A172 (cell line): ENCODE measurements at places on chromosomes 1 and 21.

DNA sequence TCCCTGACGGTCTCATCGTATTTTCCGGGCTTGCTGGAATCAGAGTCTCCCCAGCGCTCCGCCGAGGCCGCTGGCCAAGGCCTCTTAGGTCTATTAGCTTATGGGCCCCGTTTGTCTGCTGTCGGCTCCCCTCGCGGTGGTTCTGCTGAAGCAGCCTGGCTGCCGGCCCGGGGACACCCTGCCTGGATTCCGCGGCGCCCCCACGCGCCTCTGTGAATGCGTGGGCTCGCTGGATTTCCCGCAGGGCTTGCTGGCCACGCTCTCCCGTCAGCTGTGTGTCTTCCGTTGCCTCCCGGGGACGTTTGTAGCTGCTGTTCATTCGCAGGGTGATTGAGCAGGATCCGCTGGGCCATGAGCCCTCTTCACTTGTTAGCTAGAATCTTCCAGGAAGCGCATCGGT is 8.4 kb downstream of the LRRC3 start:
- no peak for DNase-seq

- DNase-seq: no peak
Measured at GRCh38 chr1:13830616-13831280, 130.8 kb downstream of the PRDM2 start.

- DNase-seq: no peak
Measured at GRCh38 chr1:162951553-162952315, 90.8 kb upstream of the CCDC190 start.

- no peak for DNase-seq
Measured at GRCh38 chr1:200627575-200628222, 7.1 kb upstream of the KIF14 start.

GRCh38 chr1:68384872-68385411 is 64.8 kb downstream of the RPE65 start:
- peak; percentile 99 for DNase-seq

- DNase-seq: no peak
Measured at GRCh38 chr21:45861156-45861870, 120.3 kb upstream of the COL6A1 start.

GRCh38 chr1:90313778-90314177 is 318.9 kb downstream of the ZNF326 start:
- no peak for DNase-seq

DNA sequence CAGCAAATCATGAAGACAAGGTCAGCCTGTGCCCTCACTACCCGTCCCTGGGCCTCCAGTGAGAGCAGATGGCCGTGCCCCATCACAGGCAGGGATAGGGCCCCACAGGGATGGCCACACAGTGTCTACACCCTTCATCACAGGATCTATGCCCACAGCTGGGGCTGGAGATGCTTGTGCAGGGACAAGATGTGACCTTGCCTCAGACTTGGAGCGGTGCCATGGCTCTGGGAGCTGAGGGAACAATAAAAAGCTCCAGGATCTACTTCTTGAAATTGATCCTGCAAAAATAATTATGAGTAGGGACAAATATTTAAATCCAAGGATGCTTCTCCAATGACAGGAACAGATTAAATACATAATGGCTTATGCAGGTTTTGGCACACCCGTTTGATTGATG is 25.4 kb upstream of the TCEA3 start:
- DNase-seq: no peak

- DNase-seq: no peak
Measured at GRCh38 chr1:8249838-8250237, 68.1 kb upstream of the SLC45A1 start.

DNA sequence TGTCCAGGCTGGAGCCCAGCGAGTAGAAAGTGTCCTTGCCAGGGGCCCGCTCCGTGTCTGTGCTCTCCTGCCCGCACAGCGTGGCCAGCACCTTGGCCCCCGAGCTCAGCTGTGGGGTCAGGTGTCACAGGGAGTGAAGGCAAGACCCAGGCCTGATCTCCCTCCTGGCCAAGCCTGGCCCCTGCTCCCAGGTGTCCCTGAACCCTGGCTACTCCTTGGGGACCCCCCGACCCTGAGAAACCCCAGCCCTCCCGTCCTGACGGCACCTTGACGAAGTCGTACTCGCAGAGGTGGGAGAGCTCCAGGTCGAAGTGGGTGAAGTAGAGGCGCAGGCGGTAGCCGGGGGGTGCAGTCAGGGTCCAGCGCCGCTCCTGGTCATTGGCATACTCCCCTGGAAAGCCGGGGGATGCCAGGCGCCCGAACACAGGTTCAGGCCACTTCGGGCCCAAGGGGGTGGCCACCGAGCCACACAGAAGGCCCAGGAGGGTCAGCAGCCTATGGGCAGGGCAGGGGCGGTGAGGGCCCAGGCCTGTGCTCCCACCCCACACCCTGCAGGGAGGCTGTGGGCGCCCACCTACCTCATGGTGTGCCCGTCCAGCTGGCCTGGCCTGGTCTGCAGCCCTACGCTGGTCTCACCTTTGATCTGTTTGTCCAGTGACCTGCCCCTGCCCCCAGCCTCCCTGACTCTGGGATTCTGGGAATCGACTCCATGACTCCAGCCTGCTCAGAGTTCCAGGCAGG is at the start of gene MASP2:
MASP2 (minus strand) TSS at position 615 of the 741 bp plus-strand sequence; CDS start at position 583, 32 bp downstream.
- no peak for DNase-seq

DNA sequence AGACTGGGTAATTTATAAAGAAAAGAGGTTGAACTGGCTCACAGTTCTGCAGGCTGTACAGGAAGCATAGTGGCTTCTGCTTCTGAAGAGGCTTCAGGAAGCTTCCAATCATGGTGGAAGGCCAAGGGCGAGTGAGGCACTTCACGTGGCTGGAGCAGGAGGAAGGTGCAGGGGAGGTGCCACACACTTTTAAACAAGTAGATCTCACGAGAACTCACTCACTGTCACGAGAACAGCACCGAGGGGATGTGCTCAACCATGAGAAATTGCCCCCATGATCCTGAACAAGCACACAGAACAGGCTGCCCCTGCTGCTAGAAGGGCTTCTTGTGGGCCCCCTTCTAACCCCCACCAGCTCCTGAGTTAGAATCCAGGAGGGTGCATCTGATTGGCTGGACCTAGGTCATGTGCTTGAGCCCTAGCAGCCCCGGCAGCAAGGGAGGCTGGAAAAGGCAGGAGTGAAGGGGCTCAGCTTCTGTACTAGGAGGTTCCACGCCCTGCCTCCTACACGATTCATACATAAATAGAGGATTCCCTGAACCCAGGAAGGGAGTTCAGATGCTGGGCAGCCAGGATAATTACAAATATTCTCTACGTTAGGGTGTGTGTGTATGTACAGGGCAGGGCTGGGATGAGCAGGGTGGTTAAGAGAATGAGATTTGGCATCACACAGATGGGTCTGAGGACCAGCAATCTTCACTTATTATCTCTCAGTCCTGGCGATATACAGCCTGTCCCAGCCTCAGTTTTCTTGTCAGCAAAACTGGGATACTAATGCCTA is 72.8 kb upstream of the ATP5PO start:
- DNase-seq: no peak

GRCh38 chr1:84370831-84371394 is 27.4 kb upstream of the DNASE2B start:
- DNase-seq: no peak

DNA sequence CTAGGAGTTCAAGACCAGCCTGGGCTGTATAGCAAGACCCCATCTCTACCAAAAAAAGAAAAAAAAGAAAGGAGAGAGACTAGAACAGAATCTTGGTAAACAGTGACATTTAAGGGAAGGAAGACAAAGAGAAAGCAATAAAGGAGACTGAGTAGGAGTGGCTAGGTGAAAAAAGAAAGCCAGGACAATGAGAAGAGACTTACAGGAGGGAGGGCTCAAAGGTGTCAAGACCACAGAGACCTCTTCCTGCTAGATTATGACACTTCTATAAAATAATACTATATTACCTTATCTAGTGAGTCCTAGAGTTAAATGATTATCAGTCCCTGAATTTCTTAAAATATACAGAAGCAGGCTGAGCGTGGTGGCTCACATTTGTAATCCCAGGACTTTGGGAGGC is 10.1 kb upstream of the EPRS1 start:
- no peak for DNase-seq

GRCh38 chr1:9529190-9529589 is 10.1 kb upstream of the SLC25A33 start:
- DNase-seq: no peak

DNA sequence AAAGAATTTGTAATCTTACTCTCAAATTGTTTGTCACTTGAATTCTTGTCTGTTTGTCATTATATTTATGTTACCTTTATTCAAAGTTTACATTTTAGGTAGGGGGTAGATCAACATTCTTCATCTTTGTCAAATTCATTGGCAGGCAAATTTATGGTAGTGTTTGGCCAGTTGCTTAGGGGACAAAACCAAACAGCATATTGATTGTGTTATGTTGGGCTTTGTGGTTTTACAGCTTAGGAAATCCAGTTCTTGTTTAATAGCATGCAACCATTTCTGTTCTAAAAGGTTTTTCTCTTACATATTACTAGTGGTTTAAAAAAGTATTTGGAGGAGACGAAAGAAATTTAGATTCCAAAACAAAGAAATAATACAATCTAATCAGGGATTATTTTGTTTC is 91.4 kb downstream of the HMCN1 start:
- DNase-seq: no peak

GRCh38 chr1:145977016-145977415 is 12.5 kb downstream of the POLR3GL start:
- no peak for DNase-seq

- DNase-seq: no peak
Measured at GRCh38 chr1:177969109-177969508, 749 bp downstream of the SEC16B start.

DNA sequence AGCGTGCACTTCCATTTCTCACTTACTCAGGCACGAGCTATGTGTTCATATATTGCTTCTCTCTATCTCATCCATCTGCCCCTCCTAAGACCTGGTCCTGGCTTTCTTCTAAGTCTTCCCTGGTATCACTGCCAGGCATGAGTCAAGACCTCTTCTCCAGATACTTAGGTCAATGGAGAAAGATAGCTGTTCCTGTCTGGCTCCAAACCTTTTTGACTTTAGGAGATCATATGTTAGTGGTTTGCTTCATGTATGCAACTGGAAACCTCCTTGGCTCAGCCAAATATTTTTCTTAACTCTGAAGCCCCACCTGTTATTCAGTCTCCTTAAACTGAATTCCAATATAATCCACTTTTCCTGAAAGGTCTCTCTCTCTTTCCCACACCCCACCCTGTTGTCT is 211.6 kb upstream of the PTBP2 start:
- no peak for DNase-seq

DNA sequence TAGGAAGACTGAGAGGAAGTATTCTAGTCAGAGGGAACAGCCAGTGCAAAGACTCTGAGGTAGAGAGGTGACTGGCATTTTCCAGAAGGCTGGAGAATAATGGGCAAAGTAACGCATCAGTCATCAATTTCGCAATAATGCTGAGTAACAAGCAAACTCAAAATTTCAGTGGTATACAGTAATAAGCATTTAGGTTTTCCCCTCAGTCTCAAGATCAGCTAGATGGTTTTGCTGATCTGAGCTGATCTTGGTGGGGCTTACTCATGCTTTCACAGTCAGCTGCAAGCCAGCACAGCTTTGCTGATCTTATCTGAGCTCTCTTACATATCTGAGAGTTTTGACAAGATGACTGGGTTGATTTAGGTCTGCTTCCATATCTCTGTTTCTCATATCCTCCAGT is 108.7 kb downstream of the TSEN15 start:
- DNase-seq: no peak

DNA sequence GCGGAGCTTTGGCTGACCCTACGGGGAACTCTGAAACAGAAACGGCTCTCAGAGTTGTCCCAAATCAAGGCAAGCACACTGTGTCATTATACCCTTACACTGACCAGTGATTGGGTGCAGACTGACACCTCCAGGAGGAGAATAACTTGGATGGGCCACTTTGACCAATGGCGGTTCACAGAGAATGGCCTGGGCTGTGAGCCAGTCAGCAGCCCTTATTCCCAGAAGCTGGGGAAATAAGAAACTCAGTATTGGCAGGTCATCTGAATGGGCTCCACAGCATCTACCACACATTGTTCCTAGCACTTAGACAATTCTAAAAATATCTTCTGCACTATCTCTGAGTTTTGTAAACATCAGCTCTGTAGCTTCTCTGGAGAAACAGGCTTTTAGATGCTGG is 265.2 kb downstream of the ADGRL2 start:
- DNase-seq: no peak

GRCh38 chr1:170377440-170377839 is 154.5 kb upstream of the GORAB start:
- no peak for DNase-seq

- no peak for DNase-seq
Measured at GRCh38 chr1:157131281-157131680, 6.9 kb downstream of the ETV3 start.

DNA sequence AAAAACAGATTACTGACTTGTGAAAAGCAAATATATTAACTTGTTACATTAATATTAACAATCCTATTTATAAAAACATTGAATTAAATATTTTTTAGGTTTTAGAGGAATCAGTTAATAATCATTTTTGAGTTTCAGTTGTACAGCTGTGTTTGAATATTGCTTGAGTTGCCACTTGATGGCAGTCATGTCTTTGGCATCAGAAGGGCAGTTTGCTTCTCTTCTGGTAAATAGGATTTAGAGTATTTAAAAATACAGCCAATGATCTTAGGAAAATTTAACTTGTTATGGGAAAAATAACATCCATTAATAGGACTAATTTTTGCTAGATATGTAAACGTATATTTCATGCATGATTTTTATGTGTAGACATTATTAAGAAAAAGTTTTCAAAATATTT is 234.1 kb downstream of the NCAM2 start:
- DNase-seq: peak; percentile 13

DNA sequence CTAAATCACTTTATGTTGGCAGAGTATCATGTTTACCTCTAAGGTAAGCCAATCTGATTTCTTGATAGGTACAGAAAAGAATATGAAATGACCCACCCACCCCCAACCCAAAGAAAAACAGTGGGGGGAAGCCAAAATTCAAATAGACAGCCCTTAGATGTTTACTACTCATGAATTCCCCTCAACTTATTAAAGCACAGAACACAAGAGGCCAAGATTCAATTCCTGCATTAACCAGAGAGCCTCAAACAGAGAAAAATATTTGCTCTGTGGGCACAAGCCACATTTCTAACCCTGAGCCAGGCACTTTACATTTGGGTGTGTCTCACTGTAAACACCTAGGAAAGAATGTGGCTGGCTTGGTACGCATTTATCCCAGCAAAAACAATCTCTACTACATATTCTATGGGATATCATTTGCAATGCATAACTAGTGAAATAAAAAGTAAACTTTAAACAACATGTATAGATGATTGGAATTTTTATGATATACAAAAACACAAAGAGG is 84.3 kb downstream of the PTPN14 start:
- no peak for DNase-seq
